ENCODE measurements at places on chromosomes 2 and 18. TPM values are rescaled to one million over a fixed set of nuclear protein-coding genes. Genes with fewer than 3 reads are reported as not detected.

ANO7 gene
- polyA plus RNA-seq: 1.2 TPM

C2orf78 gene
- not detected for polyA plus RNA-seq

ZSWIM2 gene
- polyA plus RNA-seq: not detected

TIGD1 gene
- polyA plus RNA-seq: 4.5 TPM

VWC2L gene
- not detected for polyA plus RNA-seq

PRADC1 gene
- 35.2 TPM for polyA plus RNA-seq

OXER1 gene
- 5.6 TPM for polyA plus RNA-seq

TSPYL6 gene
- polyA plus RNA-seq: not detected

KCNIP3 gene
- polyA plus RNA-seq: 16.8 TPM

ACMSD gene
- polyA plus RNA-seq: not detected

TDRD15 gene
- not detected for polyA plus RNA-seq

SCN2A gene
- 0.27 TPM for polyA plus RNA-seq

PRSS56 gene
- not detected for polyA plus RNA-seq

FN1 gene
- 1,813 TPM for polyA plus RNA-seq
